ENCODE measurements at places on chromosomes 5 and 9.

DNA sequence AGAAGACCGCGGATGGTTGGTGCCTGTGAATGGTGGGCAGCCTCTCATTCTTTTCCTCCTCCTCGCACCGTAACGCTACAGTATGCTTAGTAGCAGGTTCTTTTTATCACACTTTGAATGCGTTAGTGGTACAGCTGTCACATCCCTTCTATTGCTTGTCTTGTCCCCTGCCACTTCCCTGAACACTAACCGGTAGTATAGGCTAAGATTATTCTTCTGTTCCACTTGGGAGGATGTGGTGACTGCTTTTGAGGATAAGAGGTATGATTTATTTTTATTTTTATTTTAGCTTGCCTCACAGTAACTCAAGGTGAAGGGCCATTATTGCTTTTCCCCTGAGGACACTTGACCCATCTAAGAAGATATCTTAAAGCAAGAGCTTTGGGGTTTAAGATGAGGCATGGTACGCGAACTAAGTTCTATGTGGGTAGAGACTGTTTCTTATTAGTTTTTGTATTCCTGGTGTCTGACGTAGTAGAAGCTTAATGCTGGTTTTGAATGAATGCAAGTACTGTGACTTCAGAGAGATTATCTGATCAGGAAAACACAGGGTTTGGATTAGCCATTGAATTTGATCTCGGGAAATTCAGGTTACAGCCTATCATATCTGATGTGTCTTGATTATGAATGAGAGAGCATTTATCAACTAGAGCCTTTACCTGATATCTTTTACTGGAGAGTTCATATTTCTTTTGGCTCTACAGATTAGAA, 951 bp downstream of the UNC13B start:
- H3K4me3 ChIP-seq = peak overlapping the region; percentile 72
- H3K27me3 ChIP-seq = no peaks in the 10 kb centered on the region
- H3K4me1 ChIP-seq = peaks cover 10% of the 10 kb centered on the region
- DNase-seq = no peak
- H3K27ac ChIP-seq = peak overlapping the region; percentile 89

DNA sequence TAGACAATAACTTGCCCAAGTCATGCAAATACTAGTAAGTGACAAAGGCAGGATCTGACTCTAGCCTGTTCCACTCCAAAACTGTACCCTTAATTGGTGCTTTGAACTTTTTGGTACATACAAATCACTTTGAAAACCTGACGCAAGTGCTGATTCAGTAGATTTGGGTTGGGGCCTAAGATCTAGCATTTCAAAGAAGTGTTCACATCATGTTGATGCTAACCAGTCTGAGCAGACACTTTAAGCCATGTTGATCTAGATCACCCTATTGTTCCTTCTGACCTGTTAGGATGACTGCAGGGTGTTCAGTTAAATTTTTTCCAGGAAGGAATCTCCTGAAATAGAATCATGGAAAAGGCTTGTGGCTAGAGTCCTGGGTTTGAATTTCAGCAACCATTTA, 57.7 kb upstream of the CPEB4 start:
- H3K27me3 ChIP-seq = no peaks in the 10 kb centered on the region
- no peaks in the 10 kb centered on the region for H3K36me3 ChIP-seq
- H3K4me3 ChIP-seq = no peak overlapping the region
- DNase-seq = no peak

DNA sequence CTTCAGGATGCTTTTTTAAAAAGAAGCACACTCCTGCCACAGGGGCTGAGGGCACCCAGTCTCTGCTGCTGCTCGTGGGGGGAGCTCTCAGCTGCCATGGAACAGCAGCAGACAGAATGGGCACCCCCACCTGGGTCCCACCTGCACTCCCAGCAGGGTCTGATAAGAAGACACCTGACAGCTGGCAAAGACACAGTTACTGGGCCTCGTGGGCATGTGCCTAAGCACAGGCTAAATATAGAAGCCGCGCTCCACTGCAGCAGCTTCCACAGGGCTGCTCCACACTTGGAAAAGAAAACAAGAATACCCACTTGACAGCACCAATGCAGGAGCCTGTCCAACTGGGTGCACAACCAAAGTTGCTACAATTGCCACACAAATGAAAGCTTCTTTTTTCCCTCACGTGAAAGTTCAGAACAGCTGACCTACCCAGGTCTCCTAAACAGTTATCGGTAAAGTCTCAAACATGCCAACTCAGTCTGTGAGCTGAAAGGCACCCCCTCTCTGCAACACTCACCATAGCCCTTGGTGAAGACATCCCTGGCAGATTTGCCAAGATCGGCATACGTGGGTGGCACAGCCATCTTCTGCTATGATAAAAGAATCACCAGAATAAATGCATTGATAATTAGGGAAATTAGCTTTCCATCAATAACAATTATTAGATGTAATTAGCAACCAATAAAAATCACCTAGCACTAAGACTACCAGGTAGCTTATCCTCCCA, 12.2 kb downstream of the VDAC1 start:
- peaks cover 25% of the 10 kb centered on the region for H3K36me3 ChIP-seq
- DNase-seq = peak; percentile 91
- H3K27me3 ChIP-seq = no peaks in the 10 kb centered on the region

GRCh38 chr9:73137286-73137899, 14.3 kb upstream of the ANXA1 start:
- no peaks in the 10 kb centered on the region for H3K27me3 ChIP-seq
- no peak overlapping the region for H3K4me3 ChIP-seq
- H3K4me1 ChIP-seq = peaks cover 15% of the 10 kb centered on the region
- peak; percentile 46 for DNase-seq
- H3K36me3 ChIP-seq = no peaks in the 10 kb centered on the region

DNA sequence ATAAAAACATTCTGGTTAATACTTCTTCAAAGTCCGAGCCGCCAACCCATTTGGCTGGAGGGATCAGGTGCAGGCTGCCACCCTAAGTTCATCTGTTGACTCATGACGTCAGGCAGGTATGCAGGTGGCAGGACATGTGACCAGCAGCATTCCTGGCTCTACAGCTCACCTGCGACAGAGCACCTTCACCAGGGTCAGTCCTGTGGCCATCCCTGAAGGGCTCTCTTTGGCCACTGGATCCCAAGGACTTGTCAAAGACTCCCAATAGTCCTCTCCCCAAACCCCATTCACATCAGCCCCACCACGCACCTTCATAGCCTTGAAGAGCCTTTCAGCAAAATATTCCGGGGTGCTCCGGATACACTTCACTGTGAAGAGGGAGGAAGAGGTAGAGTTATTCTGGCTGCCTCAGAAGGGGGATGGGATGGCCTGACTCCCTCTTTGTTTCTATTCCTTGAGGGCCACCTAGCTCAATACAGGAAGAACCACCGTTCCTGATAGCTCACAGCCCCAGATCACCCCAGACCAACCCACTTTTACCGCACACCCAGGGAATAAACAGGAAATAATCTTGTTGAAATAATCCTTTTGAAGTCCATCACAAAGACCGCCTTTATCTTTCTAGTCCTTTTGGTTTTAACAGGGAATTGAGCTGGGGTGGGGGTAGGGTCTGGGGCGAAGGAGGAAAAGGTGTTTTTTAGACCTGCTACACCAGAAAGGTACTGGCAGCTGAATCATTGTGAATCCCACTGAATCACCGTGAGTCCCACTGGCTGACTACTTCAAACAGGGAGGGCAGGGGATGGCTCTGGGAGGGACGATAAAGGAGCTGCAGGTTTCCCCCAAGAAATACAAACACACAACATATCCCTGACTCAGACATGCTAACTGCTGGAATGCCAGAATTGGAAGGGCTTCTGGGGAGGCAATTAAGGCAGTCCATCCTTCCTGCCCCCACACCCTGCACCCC, 26.4 kb downstream of the ANXA6 start:
- no peaks in the 10 kb centered on the region for H3K4me1 ChIP-seq
- H3K4me3 ChIP-seq = no peak overlapping the region
- H3K27me3 ChIP-seq = no peaks in the 10 kb centered on the region
- H3K36me3 ChIP-seq = peaks cover 67% of the 10 kb centered on the region
- DNase-seq = no peak

DNA sequence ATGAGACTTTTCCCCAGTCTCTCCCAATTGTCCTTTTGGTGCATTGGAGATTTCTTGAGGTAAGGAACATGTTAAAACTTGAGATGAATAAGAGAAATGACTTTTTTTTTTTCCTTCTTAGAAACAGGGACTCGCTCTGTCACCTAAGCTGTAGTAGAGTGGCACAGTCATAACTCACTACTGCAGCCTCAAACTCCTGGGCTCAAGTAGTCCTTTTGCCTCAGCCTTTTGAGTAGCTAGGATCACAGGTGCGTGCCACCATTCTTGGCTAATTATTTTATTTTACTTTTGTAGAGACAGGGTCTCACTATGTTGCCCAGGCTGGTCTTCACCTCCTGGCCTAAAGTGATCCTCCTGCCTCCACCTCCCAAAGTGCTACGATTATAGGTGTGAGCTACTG, 25.9 kb downstream of the CDC42SE2 start:
- H3K27me3 ChIP-seq = no peaks in the 10 kb centered on the region
- peak overlapping the region; percentile 62 for H3K27ac ChIP-seq
- H3K4me3 ChIP-seq = no peak overlapping the region
- H3K36me3 ChIP-seq = no peaks in the 10 kb centered on the region
- DNase-seq = peak; percentile 18

DNA sequence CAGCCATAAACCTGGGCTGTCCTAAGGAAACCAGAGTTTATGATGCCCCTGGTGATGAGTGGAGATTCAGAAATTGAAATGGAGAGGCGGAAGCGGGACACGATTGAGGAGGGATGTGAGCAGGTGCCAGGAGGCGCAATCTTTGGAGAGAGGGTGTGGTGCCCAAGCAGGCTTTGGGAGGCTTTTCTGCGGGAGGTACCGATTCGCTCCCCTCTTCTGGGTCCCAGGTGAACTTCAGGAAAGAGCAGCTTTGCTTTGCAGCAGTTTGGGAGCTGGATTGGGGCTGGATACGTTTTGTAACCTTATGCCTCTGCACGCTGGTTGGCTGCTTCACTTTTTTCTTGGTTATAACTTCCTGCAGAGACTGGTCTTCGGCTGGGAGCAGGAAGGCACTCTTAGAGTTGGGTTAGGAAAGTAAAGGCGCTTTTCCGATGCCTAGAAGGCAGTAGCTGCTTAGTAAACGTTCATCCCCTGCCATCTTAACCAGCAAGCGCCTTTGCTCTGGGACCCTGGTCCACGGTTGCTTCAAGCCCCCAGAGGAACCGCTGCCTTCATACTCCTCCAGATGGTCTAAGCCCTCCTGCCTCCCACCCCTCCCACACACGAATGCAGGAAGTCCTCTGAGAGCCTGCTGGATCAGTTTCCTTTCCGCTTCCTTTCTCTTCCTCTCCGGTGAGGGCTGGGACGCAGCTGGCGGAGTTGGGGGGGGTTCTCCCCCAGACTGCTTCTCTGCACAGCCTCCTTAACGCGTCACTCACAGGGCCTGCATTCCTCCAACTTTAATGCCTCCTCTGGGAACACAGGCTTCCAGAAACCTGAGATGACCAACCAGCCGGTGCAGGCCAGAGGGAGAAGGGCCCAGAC, 15.2 kb upstream of the NEK6 start:
- no peak overlapping the region for H3K27ac ChIP-seq
- H3K36me3 ChIP-seq = no peaks in the 10 kb centered on the region
- H3K4me3 ChIP-seq = no peak overlapping the region
- H3K4me1 ChIP-seq = no peaks in the 10 kb centered on the region

- no peaks in the 10 kb centered on the region for H3K36me3 ChIP-seq
- H3K27ac ChIP-seq = no peak overlapping the region
- no peak for DNase-seq
- H3K27me3 ChIP-seq = no peaks in the 10 kb centered on the region
- no peaks in the 10 kb centered on the region for H3K4me1 ChIP-seq
These were observed 66.1 kb downstream of the CACNA1B start for GRCh38 chr9:137943655-137944054.

GRCh38 chr5:7548596-7548995, 152.7 kb downstream of the ADCY2 start:
- peak; percentile 54 for DNase-seq
- H3K36me3 ChIP-seq = no peaks in the 10 kb centered on the region
- H3K4me1 ChIP-seq = peaks cover 19% of the 10 kb centered on the region
- no peak overlapping the region for H3K27ac ChIP-seq
- no peak overlapping the region for H3K4me3 ChIP-seq

- H3K4me1 ChIP-seq = no peaks in the 10 kb centered on the region
- H3K4me3 ChIP-seq = no peak overlapping the region
- no peak for DNase-seq
- no peaks in the 10 kb centered on the region for H3K36me3 ChIP-seq
These were observed 357.7 kb downstream of the NPR3 start for GRCh38 chr5:33068786-33069185.

- H3K27me3 ChIP-seq = no peaks in the 10 kb centered on the region
- no peak overlapping the region for H3K27ac ChIP-seq
- H3K36me3 ChIP-seq = no peaks in the 10 kb centered on the region
These were observed 175.1 kb downstream of the CCDC192 start for GRCh38 chr5:127878174-127878750.

GRCh38 chr9:99824378-99825171, 2.9 kb downstream of the NR4A3 start:
- DNase-seq = peak; percentile 29
- peaks cover 15% of the 10 kb centered on the region for H3K4me1 ChIP-seq
- no peak overlapping the region for H3K27ac ChIP-seq
- no peaks in the 10 kb centered on the region for H3K36me3 ChIP-seq
- H3K27me3 ChIP-seq = no peaks in the 10 kb centered on the region

DNA sequence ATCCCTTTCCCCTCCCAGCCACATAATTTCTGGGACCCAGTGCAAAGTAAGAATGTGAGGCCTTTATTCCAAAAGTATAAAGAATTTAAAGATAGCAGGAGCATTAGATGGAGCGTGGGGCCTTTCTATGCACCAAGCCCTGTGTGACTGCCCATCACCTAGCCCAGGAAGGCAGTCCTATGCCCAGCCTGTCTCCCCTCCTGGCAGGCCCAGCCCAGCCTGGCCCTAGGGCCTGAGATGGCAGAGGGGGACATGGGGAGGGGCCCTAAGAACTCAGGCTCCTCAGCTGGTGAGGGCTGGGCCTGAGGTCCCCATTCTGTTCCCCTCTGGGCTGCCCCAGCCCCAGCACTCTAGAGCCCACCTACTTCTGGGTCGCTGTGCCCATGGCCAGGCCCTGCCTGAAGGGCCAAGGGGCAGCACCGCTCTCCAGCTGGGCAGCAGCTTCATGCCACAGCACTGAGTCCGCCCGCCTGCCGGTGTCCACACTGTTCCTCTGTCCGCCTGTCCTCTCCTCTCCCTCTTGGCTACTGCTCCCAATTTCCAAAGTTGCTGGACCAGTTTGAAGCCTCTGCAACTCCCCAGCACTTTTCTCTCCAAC, 995 bp upstream of the SLC23A1 start:
- H3K36me3 ChIP-seq = no peaks in the 10 kb centered on the region
- H3K4me3 ChIP-seq = no peak overlapping the region
- peak; percentile 42 for DNase-seq
- no peak overlapping the region for H3K27ac ChIP-seq
- H3K4me1 ChIP-seq = peaks cover 29% of the 10 kb centered on the region

DNA sequence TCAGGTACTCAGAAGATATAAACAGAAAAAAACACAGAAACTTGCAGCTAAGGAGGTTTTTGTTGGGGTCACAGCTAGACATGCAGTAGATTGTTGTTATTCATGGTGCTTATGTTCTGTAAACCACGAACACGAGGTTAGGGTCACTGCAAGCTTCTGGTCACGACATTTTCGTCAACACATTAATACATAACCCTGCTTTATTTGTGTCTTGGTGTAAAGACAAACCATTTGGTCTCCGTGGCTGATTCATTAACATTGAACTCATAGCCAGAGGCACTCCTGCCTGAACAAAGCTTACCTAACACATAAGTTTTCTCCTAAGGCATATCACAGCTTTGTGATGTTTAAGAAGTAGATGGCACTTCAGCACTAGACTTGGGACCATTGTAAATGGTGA, 16.9 kb downstream of the TEK start:
- no peak for DNase-seq
- H3K27ac ChIP-seq = no peak overlapping the region
- H3K27me3 ChIP-seq = no peaks in the 10 kb centered on the region
- no peak overlapping the region for H3K4me3 ChIP-seq
- no peaks in the 10 kb centered on the region for H3K36me3 ChIP-seq
- no peaks in the 10 kb centered on the region for H3K4me1 ChIP-seq
